Vein endothelial cell (primary cell): ENCODE measurements at places on chromosomes 16 and 17. TPM values are rescaled to one million over a fixed set of nuclear protein-coding genes. Genes with fewer than 3 reads are reported as not detected.

The CACNB1 gene
- total RNA-seq = 3.9 and 6.7 TPM in 2 replicates

The ZG16B gene
- total RNA-seq = 0.33 TPM in 1 of 2 replicates, not detected in the other

The NQO1 gene
- 250 and 456 TPM in 2 replicates for total RNA-seq

The HASPIN gene
- 7.8 and 12.9 TPM in 2 replicates for total RNA-seq

The NME4 gene
- 99.6 and 146 TPM in 2 replicates for total RNA-seq

The NEK8 gene
- total RNA-seq = 1.5 and 2.0 TPM in 2 replicates

The BRICD5 gene
- 0.98 and 2.1 TPM in 2 replicates for total RNA-seq

The EVI2A gene
- 0.19 and 0.33 TPM in 2 replicates for total RNA-seq

The CCDC182 gene
- not detected in 2 replicates for total RNA-seq
